WTC11 (cell line): ENCODE measurements at places on chromosomes 6 and 20. TPM values are rescaled to one million over a fixed set of nuclear protein-coding genes. Genes with fewer than 3 reads are reported as not detected.
A peak's percentile ranks its signal among the peaks of the same experiment; 100 is the strongest.

Gene SYCP2
- total RNA-seq = 0.31 to 0.69 TPM (median 0.55 TPM) in 3 replicates

DNA sequence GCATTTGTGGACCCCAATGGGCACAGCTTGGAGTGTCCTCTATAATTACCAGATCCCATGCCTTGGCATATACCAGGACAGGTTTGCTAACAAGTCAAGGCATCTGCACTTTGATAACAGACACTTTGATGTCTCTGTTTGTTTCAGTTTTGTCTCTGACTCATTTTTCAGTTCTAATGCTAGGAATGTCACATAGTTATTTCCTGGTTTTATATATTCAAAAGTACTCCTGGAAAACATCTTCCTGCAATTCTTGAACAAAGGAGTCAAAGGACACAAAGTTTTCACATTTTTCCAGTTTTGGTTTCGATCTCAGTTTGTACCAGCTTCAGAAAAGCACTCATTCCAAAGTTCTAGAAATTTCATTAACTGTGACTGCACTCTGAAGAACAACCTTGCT lies 188.1 kb downstream of the FOXC1 start:
- H3K27me3 ChIP-seq = no peaks in the 10 kb centered on the region
- no peak overlapping the region for H3K27ac ChIP-seq
- H3K4me1 ChIP-seq = peaks cover 24% of the 10 kb centered on the region
- no peak for DNase-seq

Gene IL17A
- total RNA-seq = not detected in 3 replicates

Gene BPIFB4
- not detected in 3 replicates for total RNA-seq

DNA sequence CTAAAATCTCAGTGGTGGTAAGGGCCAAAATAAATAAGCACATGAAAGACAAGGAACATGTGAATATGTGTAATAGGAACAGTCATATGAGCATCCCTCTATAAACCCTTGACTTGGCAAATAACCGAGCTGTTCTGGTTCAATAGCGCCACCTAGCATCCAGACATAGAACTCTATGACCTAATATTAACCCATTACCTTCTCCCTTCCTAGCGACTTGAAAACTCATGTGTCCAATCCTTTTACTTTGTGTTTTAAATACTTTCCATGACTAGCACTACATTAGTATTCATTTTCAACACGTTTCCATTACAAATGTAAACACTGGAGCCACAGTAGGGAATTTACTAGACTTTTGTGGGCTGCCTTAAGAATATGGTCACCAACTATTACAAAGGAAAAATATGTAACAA lies 279.7 kb downstream of the UST start:
- H3K36me3 ChIP-seq = peaks cover 28% of the 10 kb centered on the region
- peak; percentile 44 for DNase-seq
- no peak overlapping the region for H3K4me3 ChIP-seq
- H3K27me3 ChIP-seq = no peaks in the 10 kb centered on the region

DNA sequence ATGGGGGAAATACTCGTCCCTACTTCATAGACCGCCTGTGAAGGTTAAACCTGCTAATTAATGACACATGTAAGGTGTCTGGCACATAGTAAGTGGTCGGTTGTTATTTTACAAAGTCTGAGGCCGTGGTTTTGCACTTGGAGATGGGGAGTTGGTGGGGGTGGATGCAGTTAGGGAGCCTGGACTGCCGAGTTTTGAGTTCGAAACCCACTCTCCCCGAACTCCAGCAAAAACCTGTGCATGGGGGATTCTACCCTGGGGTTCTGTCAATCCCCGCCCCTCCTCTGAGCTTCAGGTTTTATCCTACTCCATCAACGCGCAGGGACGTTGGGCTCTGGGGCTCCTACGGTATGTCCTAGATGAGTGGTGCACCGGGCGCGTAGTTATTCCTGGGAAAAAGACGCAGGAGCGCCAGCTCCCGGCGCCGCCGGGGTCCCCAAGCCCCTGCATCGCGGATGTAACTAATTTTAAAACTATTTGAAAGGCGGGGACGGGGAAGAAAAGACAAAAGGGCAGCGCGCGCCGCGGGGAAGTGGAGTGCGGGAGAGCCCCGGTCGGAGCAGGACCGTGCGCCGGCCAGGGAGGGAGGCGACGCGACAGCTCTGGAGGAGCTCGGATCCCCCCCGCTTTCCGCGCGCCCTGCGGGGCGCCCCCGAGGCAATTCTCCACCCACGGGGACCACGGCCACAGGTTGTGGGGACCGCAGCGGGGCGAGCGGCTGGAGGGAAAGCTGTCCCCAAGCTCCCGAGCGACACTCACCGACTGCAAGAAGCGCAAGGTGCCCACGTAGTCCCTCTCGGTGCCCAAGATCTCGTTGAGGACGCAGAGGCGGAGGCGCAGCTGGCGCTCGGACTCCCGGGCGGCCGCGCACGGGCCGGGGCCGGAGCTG lies 672 bp downstream of the PREX1 start:
- no peak overlapping the region for H3K27ac ChIP-seq
- H3K4me1 ChIP-seq = peaks cover 25% of the 10 kb centered on the region
- H3K36me3 ChIP-seq = no peaks in the 10 kb centered on the region
- peak; percentile 52 for DNase-seq
- peaks cover 59% of the 10 kb centered on the region for H3K27me3 ChIP-seq
- peak overlapping the region; percentile 91 for H3K4me3 ChIP-seq

Gene CYP24A1
- not detected in 3 replicates for total RNA-seq

Gene TGM3
- total RNA-seq = 0.07 to 0.11 TPM in 2 of 3 replicates, not detected in the other

Gene SEL1L2
- 0.37 TPM in 1 of 3 replicates, not detected in the others for total RNA-seq

DNA sequence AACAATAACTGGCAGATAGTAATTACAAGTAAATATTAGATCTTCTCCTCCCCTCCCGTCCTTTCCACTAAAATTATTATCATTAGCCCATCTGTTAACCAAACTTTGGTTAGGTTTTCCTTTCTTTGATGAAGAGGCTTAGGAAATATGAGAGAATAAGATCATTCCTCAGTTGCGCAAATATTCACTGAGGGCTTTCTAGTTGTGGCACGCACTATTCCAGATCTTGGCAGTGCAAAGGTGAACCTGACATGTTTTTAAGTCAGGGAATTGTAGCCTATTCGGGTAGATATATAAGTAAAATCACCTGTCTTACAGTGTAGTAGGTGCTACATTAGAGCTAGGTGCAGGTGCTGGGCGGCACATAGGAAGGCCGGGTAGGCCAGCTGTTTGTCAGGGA lies 31.1 kb downstream of the RNF217 start:
- H3K27ac ChIP-seq = peak overlapping the region; percentile 8
- peaks cover 21% of the 10 kb centered on the region for H3K4me1 ChIP-seq
- DNase-seq = no peak
- H3K27me3 ChIP-seq = no peaks in the 10 kb centered on the region
- no peak overlapping the region for H3K4me3 ChIP-seq
- H3K36me3 ChIP-seq = peaks cover under 1% of the 10 kb centered on the region; the same call in 1 of the 2 replicates

DNA sequence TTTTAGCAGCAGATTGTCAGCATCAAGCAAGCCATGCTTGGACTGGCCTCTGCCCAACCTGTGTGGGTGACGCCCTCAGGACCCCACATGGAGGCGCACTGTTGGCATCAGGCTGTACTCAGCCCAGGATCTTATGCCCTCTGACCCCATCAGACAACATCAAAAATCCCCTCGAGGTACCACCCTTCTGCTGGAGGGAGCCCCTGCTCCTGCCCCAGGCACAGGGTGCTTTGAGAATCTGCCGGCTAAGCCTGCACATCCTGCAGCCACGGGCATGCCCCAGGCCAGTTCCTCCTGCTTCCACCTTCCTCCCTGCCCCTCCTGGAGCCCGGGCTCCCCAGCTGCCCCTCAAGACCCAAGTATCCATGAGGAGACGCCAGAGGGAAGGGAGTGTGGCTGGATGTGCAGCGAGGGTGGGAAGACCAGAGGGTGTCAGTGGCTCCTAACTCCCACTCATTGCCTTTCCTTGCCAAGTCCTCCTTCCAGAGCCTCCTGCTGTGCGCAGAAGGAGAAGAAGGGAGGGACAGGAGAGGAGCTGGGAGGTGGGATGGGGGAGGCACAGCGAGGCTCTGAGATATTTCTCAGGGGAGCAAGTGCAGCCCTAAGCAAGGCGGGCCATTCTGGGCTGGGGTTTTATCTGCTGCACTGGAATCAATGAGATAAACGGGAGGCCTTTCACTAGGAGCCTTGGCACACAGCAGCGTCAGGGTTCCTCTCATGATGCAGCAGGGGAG lies 77.4 kb upstream of the CST7 start:
- no peak overlapping the region for H3K4me3 ChIP-seq
- peaks cover under 1% of the 10 kb centered on the region; the same call in 1 of the 2 replicates for H3K36me3 ChIP-seq
- H3K4me1 ChIP-seq = no peaks in the 10 kb centered on the region

GRCh38 chr20:63007646-63008488 lies 1.1 kb upstream of the BHLHE23 start:
- peaks cover under 1% of the 10 kb centered on the region for H3K36me3 ChIP-seq
- DNase-seq = no peak
- H3K4me1 ChIP-seq = peaks cover 29% of the 10 kb centered on the region
- peak overlapping the region; percentile 54 for H3K4me3 ChIP-seq

- H3K4me3 ChIP-seq = no peak overlapping the region
- H3K27ac ChIP-seq = no peak overlapping the region
- DNase-seq = no peak
- no peaks in the 10 kb centered on the region for H3K27me3 ChIP-seq
Observed at GRCh38 chr20:16363506-16364319, 209.5 kb downstream of the KIF16B start.

- H3K27me3 ChIP-seq = no peaks in the 10 kb centered on the region
- no peak overlapping the region for H3K27ac ChIP-seq
- H3K36me3 ChIP-seq = no peaks in the 10 kb centered on the region
- peaks cover 18% of the 10 kb centered on the region for H3K4me1 ChIP-seq
- no peak overlapping the region for H3K4me3 ChIP-seq
Observed at GRCh38 chr20:11331096-11331495, 586.6 kb upstream of the BTBD3 start.
